ENCODE measurements at places on chromosomes 1 and 21. TPM values are rescaled to one million over a fixed set of nuclear protein-coding genes. Genes with fewer than 3 reads are reported as not detected.

OR2L2 gene
- polyA plus RNA-seq = 0.06 TPM

PCBP3 gene
- polyA plus RNA-seq = 7.2 TPM

SLC30A10 gene
- polyA plus RNA-seq = 6.0 TPM

PTPRF gene
- 96.0 TPM for polyA plus RNA-seq

C1QB gene
- polyA plus RNA-seq = 11.9 TPM

LCE1D gene
- not detected for polyA plus RNA-seq

NHLH1 gene
- not detected for polyA plus RNA-seq

SSX2IP gene
- polyA plus RNA-seq = 17.1 TPM

- DNase-seq = no peak
Observed at GRCh38 chr1:197659171-197659570, 116.1 kb downstream of the DENND1B start.

DNA sequence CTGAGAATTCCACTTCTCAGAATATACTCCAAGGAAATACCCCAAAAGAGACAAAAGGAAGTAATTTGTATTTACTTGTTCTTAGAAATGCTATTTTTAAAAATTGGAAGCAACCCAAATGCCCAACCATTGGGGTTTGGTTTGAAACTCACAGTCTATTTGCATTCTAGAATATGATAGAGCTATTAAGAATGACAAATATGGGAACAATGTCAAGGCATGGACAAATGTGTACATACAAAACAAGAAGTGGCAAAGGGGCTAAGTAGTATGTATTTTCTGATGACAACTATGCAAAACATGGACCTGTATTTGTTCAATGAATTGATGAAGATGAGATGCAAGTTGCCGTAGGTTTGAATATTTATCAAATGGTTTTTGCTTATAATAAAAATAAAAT, 32.8 kb downstream of the KCNA2 start:
- no peak for DNase-seq

- DNase-seq = no peak
Observed at GRCh38 chr1:186978596-186979556, 150.1 kb downstream of the PLA2G4A start.

DNA sequence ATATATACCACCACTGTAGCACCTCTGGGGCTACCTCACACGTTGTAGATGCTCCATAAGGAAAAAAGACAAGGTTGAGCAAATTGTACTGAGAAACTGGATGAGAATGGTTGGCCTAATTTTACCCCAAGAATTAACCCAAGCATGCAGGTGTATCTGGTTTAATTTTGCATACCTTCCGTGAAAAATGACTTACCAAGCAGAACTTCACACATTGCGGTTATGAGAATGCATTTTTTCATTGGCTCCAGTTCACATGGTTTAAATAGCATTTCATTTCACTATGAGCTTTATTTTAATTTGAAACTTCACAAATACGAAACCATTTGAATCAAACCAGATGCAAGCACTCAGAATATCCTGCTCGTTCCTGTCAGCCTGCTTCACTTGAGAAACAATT, 512.2 kb downstream of the LTN1 start:
- DNase-seq = no peak

- peak; percentile 24 for DNase-seq
Observed at GRCh38 chr1:32806910-32807523, 10.1 kb downstream of the YARS1 start.

- DNase-seq = no peak
Observed at GRCh38 chr1:237071641-237072420, 29.8 kb downstream of the RYR2 start.

GRCh38 chr1:1842360-1843146, 48.3 kb downstream of the GNB1 start:
- no peak for DNase-seq

- DNase-seq = no peak
Observed at GRCh38 chr1:38677311-38677710, 182.3 kb downstream of the RRAGC start.

DNA sequence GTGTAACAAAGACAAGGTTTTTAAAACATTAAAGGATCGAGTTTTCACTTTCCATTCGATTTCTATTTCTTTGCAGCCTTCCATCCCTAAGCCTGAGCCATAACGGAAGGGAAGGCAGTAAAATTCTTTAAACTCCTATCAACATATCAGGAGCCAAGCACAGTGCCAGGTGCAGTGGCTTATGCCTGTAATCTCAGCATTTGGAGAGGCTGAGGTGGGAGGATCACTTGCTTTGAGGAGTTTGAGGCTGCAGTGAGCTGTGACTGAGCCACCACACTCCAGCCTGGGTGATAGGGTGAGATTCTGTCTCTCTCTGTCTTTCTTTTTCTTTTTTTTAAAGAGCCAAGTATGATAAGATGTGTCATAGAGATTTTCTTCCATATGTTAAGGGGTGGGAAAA, 217.5 kb upstream of the GREM2 start:
- DNase-seq = no peak

DNA sequence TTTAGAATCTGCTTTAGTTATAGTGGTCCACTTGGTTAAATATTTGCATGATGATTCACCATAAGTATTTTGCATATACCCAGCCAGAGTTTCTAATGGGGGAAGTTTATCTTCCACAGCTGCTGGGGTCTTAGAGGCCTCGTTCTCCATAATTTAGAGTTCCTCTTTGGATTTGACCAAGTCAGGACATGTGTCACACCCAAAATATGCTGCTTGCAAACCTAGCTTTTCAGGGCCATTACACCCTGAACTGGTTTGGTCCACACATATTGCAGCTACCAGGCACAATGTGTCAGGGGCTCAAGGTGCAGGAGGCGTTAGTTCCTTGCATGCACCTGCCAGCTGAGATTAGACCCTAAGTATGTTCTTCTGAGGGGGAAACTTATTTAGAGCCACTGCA, 17.1 kb upstream of the FMO4 start:
- DNase-seq = no peak

GRCh38 chr1:226975259-226976250, 35.5 kb downstream of the COQ8A start:
- DNase-seq = no peak

GRCh38 chr1:109969146-109969829, 15.3 kb upstream of the AHCYL1 start:
- no peak for DNase-seq

GRCh38 chr1:245520611-245521010, 365.8 kb downstream of the KIF26B start:
- no peak for DNase-seq

DNA sequence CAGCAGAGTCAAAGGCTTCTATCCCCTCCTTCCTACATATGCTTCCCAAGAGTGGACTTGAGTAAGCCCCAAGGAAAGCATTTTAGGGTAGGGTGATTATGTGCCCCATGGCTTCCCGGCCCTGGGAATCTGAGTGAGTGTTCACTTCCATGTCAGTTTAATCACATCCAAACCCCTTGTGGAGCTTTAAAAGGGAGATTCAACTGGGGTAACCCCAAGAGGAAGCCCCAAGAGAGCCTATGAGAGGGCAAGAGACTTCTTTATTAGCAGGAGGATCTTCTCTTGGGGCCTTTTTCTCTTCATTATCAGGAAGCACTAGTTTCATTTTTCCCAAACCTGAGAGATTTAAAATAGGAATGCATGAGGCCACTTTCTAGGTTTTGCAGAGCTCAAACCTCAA, 97.0 kb upstream of the IRF2BP2 start:
- no peak for DNase-seq

Data from hepatocyte (in vitro differentiated cells).